Activated CD4-positive, alpha-beta T cell treated with anti-CD3 and anti-CD28 coated beads for 24 hours (primary cell): ENCODE measurements at places on chromosomes 4 and X.
A peak's percentile ranks its signal among the peaks of the same experiment; 100 is the strongest.

- DNase-seq = peak; percentile 97
These were observed at the start of gene AGA for GRCh38 chr4:177441803-177442622. AGA (minus strand) TSS chr4:177442437; CDS start chr4:177442375, 62 bp downstream.

DNA sequence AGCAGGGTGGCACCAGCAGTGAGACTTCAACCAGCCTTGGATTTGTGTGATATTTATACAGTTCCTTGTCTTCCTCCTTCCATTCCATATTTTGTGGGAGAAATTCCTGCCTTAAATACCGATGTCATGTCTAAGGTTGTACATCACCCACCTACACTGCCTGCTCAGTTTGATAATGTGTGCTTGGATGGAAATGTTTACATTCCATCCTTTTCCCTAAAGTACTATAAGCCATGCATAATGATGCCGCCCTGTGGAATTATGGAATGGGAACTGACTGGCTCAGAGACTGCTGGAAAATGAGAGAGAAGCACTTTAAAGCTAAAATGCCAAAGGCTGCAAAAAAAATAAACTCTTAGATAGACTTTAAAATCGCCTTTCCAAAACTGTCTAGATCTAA, 11.3 kb upstream of the GLUD2 start:
- no peak for DNase-seq

DNA sequence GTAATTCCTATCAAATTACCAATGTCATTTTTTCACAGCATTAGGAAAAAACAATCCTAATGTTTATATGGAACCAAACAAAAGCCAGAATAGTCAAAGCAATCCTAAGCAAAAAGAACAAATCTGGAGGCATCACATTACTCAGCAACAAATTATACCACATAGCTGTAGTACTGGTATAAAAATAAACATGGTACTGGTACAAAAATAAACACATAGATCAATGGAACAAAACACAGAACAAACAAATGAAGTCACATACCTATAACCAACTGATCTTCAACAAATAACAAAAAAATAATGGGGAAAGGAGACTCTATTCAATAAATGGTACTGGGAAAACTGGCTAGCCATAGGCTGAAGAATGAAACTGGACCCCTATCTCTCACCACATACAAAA, 37.4 kb downstream of the PPA2 start:
- no peak for DNase-seq

DNA sequence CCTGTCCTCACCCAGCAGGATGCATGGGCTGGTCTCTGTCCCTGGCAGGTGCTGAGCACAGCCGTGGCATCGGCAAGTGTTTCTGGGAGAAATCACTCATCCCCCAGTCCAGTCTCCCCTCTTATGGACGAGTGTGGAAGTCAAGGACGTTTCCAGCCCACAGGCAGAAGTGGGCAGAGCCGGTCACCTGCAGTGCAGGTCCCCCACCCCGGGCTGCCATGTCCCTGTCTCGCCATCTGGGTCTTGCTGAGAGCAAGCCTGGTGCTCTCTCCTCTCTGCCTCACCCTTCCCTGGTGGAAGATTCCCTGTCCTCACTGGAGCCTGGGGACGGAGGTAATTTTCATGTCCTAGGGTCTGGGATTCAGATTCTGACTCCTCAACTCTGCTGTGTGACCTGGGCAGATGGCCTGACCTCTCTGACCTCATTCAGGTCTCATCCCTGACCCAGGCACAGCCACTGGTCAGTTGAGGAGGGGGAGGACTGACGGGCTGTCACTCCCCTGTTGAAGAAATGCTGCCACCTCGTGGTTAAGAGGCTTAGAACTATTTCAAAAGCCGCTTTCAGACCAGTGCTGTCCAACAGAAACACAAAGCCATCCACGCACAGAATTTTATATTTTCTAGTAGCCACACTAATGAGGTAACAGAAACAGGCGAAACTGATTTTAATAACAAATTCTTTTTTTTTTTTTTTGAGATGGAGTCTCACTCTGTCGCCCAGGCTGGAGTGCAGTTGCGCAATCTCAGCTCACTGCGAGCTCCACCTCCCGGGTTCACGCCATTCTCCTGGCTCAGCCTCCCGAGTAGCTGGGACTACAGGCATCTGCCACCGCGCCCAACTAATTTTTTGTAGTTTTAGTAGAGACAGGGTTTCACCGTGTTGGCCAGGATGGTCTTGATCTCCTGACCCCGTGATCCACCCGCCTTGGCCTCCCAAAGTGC, 1.8 kb downstream of the CPZ start:
- no peak for DNase-seq

DNA sequence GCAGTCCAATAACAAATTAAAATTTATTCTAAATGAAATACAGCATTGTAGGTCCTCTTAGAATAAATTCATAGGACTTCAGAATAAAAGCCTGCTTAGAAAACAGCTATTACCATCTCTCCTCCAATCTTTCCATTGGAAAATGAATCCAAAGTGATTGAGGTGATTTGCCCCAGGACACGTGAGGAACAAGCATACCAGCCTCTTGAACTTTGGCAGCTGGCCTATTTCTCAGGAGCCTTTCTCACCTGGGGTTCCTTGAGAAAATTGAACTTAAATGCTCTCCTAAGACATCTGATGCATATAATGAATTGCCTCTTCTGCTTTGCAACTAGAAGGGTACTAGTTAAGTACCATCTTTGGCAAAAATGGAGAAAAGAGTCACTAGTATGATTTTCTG, 13.5 kb downstream of the ARHGAP24 start:
- DNase-seq = no peak

- no peak for DNase-seq
These were observed 17.7 kb downstream of the COL4A6 start for GRCh38 chrX:108420481-108420880.

DNA sequence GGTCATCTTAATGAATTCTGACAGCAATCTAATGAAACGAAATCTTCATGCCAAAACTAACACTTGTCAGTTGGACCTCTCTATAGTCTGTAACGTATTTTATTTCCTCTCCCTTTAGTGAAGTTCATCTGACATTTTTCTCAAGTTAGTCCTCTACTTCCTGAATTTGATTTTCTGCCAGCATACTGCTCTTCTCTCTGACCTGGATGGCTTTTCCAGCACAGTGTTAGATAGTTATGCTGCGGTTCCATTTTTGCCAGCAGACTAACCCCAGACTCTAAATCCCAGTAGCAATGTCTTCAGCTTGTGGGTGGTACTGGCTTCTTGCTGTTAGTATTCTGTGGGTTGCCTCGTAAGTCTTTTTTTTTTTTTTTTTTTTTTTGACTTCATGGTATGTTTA, 146.7 kb upstream of the VEGFC start:
- DNase-seq = no peak

GRCh38 chr4:74038425-74039314, at the start of gene CXCL3:
CXCL3 (minus strand) TSS chr4:74038689; CDS start chr4:74038611, 78 bp downstream.
- DNase-seq = no peak

DNA sequence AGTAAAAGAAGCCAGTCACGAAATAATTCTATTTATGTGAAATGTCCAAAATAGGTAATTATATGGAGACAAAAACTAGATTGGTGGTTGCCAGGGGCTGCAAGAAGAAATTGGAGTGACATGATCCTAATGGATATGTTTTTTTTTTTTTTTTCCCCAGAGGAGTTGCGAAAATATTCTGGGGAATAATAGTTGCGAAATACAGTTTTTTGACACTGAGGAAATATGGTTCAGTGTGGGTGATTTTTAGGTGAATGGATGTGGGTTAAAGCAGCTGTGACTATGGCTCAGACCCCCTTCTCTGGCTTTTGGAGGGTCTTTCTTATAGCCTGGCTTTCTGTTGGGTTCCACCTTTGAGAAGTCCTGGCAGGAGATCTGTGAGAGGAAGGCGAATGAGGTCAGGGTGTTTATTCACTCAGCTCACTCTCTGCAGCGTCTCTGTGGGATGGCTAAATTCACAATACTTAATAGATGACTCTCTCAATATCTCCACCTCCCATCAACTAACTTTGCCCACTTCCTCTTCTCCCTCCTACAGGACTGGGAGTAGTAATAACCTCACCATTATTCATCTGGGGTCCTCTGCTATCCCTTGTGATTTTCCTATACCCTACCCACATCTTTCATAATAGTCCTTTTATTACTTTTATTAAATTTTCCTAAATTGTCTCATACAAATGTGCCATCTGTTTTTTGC, 15.3 kb upstream of the RAB9B start:
- DNase-seq = no peak

DNA sequence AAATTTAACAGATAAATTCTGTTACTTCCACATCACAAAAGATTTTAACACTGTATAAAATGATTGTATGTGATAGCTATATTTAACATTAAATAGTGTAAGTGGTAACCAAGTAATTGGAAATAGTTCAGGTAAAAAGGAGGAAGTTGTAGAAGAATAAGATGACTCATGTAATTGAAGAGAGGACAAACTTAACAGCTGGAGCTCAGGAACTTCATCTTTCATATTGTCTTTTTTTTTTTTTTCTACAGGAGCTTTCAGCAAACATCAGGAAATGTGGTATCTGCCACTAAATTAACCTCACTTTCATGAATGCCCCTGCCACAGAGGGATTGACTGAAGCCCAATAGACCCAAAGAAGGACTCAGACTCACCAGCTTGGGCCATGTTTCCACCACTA, 188.4 kb upstream of the VEGFC start:
- no peak for DNase-seq

- no peak for DNase-seq
These were observed 50.0 kb downstream of the COX18 start for GRCh38 chr4:73019462-73020047.

- no peak for DNase-seq
These were observed 220.4 kb downstream of the SPRY1 start for GRCh38 chr4:123616951-123617461.

DNA sequence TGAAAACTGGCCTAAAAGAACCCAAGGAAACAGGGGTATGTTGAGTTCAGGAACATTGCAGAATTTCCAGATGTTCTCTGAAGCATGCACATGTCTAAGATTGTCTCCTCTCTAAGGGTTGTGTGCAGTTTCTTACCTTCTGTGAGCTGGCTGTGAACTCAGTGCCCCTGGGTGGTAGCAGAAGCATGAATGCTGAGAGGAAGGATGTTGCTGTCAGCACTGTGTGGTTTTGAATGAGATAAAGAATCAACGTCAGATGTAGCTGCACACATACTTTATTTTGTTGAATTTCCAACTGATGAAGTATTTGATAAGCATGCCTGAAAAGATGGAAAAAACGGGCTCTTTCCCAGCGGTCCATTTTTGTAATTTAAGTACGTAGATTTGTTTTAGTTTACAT, 23.8 kb upstream of the CD38 start:
- no peak for DNase-seq

GRCh38 chr4:184265546-184266351, 48.1 kb upstream of the ENPP6 start:
- no peak for DNase-seq

DNA sequence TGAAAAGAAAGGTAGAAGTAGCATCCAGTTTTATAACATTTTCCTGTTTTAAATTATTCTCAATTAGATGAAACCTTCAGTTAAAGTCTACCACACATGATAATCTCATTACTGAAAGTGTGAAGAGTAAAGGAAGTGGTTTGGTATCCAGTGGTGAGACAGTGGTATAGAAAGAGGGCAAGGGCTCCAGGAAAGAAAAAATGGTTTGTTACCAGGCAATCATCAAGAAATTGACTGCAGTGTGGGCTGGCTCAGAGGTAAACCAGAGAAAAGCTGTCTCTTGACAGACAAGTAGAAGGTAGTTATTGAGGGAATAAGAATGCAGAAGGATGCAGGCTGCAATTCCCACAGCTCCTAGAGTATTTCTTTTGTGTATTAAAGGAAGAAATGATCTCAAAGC, 406.2 kb downstream of the TLL1 start:
- DNase-seq = no peak

DNA sequence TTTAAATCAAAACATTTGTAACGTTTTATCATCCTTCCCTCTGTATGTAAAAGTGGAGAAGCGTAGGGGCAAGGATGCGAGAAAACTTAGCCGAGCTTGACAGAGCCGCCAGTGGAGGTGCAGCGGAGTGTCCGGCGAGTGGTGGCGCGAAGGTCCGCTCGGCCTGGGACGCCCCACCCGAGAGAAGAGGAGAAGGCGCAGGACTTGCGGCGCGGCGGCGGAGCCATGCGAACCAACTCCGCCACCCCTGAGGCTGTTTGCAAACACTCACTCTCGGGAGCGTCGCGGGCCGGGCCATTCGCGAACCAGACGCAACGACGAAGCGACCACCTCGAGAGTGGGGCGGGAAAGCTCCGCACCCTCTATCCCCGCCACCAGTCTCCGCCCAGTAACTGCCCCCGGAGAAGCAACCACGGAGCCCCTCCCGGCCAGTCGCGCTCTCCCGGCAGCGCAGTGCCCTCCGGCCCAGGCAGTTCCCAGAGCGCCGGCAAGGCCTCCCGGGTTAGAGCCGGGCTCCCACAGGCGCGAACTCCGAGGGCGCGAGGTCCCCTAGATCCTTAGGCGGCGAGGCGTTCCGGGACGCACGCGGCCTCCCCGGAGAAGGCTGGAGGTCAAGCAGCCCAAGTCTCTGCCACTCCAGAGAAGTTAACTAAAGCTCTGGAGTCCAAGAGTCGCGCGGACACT, 2.3 kb upstream of the MAB21L2 start:
- DNase-seq = no peak

- DNase-seq = no peak
These were observed 56.8 kb upstream of the MSANTD1 start for GRCh38 chr4:3192188-3192587.

DNA sequence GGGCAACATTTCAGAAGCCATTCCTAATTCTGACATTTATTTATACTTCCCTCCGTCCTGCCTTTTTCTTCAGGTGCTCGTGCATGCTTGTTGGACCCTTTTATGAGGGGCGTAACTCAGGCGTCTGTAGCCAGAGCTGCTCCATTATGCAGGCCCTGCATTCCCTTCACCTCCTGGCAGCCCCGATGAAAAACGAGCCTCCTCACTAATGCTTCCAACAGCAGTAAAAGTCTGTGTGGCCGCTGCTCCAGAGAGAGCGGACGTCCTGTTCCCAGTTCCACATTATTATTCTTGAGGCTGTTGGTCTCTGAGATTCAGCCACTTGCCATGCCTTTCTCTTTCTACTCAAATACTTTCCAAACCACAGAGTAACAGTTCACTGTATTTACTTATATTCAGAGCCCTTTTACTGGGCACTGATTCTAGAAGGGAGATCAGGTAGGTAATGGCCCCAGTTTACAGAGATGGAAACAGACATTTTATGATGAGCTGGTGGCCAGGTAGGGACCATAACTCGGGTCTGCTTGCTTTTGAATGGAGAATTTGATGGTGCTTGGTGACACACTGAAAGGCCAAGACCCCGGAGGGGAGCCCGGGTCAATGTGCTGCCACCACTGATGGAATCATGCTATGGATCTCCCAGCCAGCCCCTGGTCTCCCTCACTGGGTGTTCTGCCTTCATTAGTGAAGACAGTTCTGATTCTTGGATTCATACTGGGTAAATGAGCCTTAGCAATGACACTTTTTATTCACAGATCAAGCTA, 101.0 kb downstream of the GATB start:
- DNase-seq = no peak

- no peak for DNase-seq
These were observed 98.7 kb upstream of the CBLL2 start for GRCh38 chrX:22173966-22174365.

GRCh38 chrX:2712890-2713840, 22.1 kb downstream of the CD99 start:
- no peak for DNase-seq

DNA sequence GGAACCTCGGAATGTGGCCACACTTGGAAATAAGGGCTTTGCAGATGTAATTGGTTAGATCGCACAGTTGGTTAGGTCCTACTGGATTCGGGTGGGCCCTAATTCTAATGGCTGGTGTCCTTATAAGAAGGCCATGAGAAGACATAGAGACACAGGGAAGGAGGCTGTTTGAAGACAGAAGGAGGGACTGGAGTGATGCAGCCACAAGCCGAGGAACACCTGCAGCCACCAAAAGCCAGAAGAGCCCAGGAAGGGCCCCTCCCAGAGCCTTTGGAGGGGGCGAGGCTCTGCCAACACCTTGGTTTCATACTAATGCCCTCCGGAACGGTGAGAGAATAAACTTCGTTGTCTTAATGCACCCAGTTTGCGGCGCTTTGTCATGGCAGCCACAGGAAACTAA, 47.0 kb downstream of the EVC start:
- DNase-seq = no peak
